ENCODE measurements at places on chromosomes 11 and 22.

GRCh38 chr11:126410649-126411048, 55.2 kb downstream of the ST3GAL4 start:
- DNase-seq: no peak

- no peak for DNase-seq
These were observed 3.4 kb downstream of the IRF7 start for GRCh38 chr11:612201-612960.

GRCh38 chr11:24373516-24373915, 123.3 kb upstream of the LUZP2 start:
- no peak for DNase-seq

GRCh38 chr22:37662039-37662438, 3.5 kb downstream of the PDXP start:
- no peak for DNase-seq

DNA sequence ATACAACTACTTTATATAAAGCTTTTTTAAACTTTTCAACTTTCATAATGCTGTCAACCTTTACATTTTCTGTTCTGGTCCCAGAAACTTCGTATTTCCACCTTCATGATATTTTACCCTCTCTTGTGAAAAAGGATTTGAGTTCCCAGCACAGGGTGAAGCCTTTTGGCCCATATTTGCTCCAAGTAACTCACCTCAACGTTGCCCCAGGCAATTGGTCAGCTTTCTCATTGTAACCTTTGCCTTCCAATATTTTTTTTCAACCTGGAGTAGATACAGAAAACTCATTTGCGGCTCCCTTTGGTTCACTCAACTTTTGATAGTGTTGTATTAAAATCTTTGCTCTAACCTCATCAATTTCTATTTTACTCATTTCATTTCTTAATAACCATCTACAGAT, 21.1 kb upstream of the FAR1 start:
- DNase-seq: no peak

- DNase-seq: no peak
These were observed 191.9 kb downstream of the CEP164 start for GRCh38 chr11:117519590-117519989.

DNA sequence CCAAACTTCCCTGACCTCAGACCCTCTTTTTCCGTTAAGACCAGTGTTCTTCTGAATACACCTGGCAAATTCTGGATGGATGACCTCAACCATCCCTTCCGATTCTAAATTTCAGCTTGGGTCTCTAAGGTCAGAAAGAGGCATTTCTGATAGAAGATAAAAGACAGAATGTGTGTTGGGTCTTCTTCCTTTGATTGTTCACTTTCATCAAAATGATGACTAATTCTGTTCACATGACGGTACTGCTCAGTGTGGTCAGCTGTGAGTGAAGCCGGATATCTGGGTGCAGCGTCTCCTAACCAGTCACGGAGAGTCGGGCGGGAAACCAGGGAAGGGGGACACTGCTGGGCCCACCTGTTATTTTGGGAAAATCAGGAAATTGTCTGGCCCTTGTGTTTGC, 151.6 kb upstream of the NAV2 start:
- DNase-seq: no peak

DNA sequence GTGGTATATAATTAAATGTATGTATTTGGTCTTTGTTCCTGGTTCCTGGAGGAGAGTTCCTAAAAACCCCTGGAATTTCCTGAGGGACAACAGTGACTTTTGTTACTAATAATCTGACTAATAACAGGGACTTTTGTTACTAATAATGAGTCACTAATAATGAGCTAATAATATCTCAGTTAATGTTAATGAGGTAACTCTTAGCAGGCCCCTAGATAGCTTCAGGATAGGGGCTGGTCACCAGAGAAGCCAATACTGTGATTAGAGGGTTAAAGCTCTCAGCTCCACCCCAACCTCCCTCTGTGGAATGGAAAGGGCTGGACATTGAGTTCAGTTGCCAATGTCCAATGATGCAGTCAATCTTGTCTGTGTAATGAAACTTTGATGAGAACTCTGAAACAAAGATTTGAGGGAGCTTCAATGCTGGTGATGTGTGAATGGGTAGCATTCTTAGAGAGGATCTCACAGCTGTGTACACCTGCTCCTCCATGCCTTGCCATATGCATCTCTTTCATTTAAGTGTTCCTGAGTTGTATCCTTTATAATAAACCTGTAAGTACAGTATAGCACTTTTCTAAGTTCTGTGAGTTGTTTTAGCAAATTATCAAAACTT, 1431.4 kb upstream of the TENM4 start:
- no peak for DNase-seq

DNA sequence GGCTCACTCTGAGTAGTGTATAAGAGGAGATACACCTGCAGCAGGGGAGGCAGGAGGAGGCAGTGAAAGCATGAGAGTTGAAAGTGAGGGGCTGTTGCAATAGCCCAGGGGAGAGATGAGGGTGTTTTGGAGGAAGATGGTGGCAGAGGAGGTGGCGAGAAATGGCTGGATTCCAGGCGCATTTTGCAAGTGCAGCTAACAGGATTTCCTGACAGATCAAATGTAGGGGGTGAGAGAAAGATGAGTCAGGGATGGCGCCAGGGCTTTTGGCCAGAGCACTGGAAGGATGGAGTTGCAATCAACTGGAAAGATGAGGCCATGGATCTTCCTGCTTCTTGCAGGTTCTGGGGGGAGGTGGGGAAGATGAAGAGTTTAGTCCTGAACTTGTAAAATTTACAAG, 16.8 kb upstream of the TSPAN18 start:
- no peak for DNase-seq

DNA sequence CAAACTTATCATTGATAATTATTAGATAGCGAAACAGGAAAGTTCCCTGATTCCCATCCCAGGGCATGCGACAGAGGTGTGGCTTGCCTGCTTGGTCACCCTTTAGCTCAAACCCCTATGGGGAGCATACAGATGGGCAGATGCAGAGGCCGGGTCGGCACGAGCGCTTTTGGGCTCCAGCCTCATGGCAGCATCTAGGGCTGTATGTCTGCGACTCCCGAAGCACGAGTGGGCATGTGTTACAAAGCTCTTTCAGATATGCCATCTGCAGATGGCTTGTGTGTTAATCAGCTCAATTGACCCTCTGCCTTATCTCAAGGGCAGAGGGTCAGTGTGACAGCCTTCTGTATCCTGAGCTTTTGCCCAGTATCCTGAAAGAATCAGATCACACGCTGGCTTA, 2069.3 kb upstream of the RAG2 start:
- DNase-seq: no peak

GRCh38 chr22:30891781-30892180, 76.8 kb downstream of the MORC2 start:
- DNase-seq: no peak

- DNase-seq: no peak
These were observed 109.9 kb downstream of the MICAL2 start for GRCh38 chr11:12220305-12220704.

DNA sequence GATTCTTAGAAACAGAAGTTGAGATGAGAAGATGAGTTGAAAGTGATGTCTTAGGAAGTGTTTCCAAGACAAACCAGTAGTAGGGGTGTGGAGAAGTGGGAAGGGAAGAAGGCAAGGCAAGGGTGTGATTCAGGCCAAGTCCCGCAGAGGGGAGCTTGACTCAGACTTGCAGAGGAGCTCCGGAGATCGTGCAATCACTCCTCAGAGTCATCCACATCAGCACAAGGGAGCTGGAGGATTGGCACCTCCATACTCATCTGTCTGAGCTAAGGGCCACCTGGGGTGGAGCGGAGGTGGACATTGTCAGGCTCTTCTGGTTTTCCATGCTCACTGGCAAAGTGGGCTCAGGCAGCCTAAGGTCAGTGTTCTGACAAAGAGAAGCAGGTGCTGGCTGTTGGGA, 44.4 kb downstream of the CHRDL2 start:
- no peak for DNase-seq

DNA sequence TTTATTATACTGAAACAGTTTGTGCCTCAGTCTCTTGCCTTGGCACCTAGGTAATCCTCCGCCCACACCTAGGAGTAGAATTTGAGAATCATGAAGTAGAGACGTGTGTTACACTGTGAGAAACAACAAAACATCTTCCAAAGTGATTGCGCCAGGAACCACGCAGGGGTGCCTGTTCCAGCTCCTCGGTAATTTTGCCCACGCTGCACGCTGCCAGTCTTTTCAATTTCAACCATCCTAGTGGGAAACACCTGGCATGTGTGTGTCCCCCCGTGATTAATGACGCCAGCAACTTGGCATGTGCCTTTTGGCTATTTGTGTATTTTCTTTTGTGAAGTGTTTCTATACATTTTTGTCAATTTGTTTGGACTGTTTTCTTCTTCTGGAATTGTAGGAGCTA, 919.1 kb downstream of the BRD1 start:
- DNase-seq: no peak

GRCh38 chr11:102581066-102581465, 44.1 kb downstream of the MMP20 start:
- DNase-seq: no peak

DNA sequence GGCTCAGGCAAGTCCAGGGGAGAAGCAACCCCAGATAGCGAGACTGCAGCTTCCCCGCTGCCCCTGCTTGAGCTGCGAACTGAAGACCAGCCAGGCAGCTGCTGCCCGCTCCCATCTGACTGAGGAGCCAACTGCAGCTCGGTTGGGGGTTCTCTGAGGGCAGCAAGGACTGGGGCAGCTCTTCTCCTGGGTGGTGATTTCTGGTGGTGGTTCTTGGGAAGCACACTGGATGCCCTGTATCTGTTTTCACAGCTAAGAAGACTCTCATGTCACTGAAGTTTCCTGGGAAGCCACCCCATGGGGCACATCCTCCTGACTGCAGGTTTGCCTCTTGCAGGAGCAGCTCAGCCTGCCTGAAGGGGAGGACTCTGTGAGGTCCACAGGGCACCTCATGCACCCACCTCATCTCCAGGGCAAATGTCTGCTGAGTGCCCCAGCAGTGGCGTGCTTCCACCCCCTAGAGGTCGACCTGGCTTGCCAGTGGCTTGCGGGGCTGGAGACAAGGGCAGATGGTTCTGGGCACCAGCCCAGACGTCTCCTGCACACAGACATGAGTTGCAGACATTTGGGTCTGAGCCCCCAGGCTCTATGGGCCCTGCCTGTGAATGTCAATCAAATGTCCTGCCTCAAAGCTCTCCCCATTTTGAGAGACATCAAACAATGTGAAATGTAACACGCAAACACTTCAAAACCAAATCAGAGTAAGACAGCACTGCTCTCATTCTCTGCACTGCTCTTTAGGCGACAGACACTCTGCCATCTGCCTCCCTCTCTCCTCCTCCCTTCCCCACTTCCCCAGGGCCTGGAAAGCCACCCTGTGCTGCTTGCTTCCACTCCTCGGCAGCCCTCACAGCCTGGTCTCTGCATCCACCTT, 800.9 kb downstream of the BRD1 start:
- DNase-seq: no peak

DNA sequence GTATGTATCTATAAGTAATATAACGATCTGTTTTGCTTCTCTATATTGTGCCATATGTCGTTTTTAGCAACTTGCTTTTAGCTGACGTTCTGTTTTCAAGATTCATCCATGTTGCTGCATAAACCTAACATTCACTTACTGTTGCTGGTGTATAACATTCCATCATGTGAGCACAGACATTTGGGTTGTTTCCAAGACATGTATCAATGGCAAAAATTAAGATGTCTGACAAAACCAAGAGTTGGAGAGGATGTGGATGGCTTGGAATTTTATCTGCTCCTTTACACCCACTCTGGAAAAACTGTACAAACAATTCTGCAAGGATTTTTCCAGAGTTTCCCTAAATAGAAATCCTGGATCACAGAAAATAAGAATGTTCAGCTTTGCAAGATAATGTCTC, 40.9 kb downstream of the DGCR2 start:
- no peak for DNase-seq

DNA sequence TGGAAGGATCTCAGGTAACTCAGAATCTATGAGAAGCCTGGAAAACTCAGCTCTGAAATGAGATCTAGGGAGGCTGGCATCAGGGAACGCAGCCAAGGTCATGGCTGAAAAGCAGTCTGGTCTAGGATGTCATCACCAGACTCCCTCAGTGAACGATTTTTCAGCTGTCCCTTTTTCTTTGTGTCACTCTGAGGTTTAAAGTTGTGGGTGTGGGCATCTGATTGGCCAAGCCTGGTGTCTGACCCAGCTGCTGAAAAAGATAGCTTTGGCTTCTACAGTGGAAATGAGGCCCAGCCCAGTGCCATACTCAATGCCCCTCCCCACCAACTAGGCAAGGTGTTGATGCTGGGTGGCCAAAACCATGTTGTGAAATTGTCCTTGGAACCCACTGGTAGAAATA, 14.5 kb downstream of the RPS3 start:
- DNase-seq: no peak

GRCh38 chr11:62671236-62671607, 251 bp upstream of the UQCC3 start:
- no peak for DNase-seq

DNA sequence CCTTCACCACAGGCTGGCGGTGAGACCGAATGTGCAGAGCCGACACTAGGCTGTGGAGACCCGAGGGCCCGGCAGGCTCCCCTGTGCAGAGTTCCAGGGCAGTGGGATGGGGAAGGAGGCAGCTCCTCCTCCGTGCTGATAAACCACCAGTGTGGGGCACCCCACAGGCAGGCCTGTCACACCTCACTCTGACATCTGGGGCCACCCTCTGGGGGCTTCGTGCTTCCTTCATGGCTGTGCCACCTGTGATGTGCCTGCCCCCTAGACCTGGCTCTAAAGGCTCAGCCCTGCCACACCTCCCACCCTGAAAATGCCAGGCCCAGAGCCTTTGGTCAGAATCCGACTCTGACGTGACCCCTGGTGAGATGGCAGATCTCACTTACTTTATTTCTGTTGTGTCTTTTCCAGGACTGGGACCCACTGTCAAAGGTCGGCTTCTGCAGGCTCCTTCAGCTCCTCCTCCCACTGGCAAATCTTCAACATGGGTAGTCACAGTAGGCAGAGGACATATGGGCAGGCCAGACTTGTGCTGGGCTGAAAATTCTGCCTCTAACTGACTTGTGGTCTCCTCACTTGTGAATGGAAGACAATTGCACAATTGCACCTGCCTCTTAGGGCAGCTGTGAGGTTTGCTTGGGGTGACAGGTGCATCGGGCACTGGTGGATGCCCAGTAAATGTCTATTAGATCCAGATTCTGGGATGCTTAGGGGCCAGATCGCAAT, 46.2 kb upstream of the TSKU start:
- no peak for DNase-seq

DNA sequence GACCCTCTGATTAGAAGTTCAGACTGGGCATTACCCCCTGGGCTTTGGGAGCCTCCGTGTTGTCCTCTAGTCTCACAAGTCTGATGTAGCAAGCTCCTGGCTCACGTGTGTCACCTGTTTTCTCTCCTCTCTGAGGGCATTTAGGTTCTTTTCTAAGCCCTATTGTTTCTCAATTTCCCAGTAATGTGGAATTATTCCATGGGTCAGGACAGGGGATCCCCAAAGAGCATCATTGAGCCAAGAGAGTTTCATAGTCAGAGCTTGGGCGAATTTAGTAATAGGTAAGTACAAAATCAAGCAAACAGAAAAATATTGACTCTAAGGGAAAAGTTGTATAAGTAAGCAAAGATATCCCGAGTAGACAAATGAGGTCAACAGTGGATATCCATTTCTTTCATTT, 57.3 kb downstream of the PPP6R2 start:
- DNase-seq: no peak

All from MM.1S (cell line).